ENCODE measurements at places on chromosomes 5 and 9. TPM values are rescaled to one million over a fixed set of nuclear protein-coding genes. Genes with fewer than 3 reads are reported as not detected.
A peak's percentile ranks its signal among the peaks of the same experiment; 100 is the strongest.

Gene SV2C
- polyA plus RNA-seq, result not detected

DNA sequence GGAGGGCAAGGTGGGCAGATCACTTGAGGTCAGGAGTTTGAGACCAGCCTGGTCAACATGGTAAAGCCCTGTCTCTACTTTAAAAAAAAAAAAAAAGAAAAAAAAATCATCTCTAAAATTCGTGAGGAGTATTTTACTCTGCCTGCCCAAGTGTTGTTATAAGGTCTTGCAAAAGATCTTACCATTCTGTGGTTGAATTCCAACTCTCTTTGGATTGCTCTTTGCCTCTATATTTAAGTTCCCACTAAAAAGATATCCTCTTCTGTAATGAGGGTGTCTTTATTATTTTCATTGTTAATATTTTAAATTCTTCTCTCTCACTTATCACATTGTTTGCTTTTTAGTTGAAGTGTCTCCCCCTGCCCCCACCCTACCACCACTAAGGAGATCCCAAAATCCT lies 33.4 kb downstream of the CREBRF start:
- no peak for DNase-seq

Gene SOWAHA
- polyA plus RNA-seq, result not detected

- DNase-seq, result no peak
Measured at GRCh38 chr9:121645003-121645402, 6.4 kb upstream of the DAB2IP start.

Gene IFNK
- not detected for polyA plus RNA-seq

Gene CBY3
- polyA plus RNA-seq, result 0.13 TPM

Gene LCP2
- polyA plus RNA-seq, result 11.7 TPM

Gene SLCO6A1
- not detected for polyA plus RNA-seq

- DNase-seq, result no peak
Measured at GRCh38 chr9:10000669-10001068, 612.1 kb downstream of the PTPRD start.

DNA sequence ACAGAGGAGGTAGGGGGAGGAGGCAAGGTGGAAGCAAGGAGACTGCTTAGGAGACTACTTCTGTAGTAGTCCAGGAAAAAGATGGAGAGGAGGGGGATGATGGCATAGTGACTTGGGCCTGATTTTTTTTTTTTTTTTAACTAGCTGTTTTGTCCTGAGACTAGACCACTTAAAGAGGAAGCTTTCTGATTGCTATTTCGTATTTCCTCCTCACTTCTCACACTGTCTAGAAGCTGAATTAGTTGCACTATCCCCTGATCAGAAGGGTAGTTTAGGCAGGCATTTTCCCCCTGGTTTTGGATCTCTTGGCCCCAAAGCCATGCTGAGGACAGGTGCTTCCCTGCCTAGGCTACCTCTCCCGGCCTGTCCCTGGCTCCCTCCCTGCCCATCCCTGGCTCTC lies 14.9 kb downstream of the LARP1 start:
- DNase-seq, result peak; percentile 46

DNA sequence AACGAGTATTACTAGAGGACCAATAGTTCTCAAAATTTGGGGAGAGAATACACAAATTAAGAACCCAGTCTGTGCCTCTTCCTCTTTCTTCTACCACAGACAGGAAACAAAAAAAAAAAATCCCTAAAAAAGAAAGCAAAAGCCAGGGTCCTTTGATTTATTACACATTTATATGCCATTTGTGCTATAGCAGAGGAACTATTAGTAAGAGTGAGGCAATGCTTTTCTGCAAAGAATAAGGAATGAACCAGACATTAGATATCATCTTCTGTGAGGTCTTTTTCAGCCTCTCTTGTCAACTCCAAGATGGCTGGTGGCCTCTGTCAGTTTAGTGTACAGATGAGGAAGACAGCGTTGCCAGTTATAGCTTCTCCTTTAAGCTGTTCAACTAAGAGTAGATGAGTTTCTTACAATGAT lies 127.6 kb downstream of the RFX3 start:
- DNase-seq, result peak; percentile 66

Gene SLC34A1
- 0.06 TPM for polyA plus RNA-seq

DNA sequence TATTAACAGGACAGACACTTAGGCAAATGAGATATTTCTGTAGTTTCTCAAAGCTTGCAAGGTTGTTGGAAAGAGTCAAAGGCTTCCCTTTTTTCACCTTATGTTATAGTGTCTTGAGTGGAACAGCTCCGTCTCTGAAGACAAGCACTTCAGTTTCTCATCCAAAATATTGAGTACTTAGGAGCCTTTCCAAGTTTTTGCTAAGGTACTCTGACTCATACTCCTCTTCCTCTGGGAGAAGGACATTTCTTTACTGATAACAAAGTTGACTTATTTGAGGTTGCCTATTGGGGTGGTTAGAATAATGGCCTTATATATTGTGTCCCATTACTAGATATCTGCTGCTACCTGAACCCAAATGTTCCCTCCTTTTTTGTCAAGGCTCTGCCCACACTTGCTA lies 869.6 kb downstream of the MAT2B start:
- no peak for DNase-seq

Gene TXNDC8
- polyA plus RNA-seq, result not detected

- DNase-seq, result no peak
Measured at GRCh38 chr5:116942622-116943021, 368.0 kb upstream of the SEMA6A start.

- DNase-seq, result no peak
Measured at GRCh38 chr9:110788871-110789270, 120.3 kb downstream of the MUSK start.

Gene AMBP
- not detected for polyA plus RNA-seq

DNA sequence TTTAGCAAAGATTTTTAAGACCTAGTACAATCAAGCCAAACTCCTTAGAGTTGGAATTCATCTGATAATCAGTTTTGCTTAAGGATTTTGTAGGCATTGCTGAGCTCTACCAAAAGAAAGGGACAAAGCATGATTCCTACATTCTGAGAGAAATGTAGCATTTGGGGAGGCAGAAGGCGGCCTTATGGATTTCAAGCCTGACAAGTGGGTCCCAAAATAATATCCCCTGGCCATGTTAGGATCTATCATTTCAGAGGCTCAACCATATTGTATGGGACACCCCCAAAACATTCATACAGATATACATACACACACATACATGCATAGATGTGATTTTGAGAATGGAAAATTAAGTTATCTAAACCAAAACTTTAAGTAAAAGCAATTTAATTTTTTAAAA lies 257.8 kb upstream of the VLDLR start:
- no peak for DNase-seq

Gene MAP1B
- polyA plus RNA-seq, result not detected

Gene GPR21
- polyA plus RNA-seq, result not detected

Gene ITGA1
- 0.01 TPM for polyA plus RNA-seq

Gene UGT3A2
- not detected for polyA plus RNA-seq

GRCh38 chr9:116152941-116153764 lies 438 bp upstream of the PAPPA start:
- no peak for DNase-seq

Gene NAA35
- polyA plus RNA-seq, result 7.8 TPM

GRCh38 chr5:56465769-56466135 lies 232.6 kb upstream of the ANKRD55 start:
- DNase-seq, result no peak

DNA sequence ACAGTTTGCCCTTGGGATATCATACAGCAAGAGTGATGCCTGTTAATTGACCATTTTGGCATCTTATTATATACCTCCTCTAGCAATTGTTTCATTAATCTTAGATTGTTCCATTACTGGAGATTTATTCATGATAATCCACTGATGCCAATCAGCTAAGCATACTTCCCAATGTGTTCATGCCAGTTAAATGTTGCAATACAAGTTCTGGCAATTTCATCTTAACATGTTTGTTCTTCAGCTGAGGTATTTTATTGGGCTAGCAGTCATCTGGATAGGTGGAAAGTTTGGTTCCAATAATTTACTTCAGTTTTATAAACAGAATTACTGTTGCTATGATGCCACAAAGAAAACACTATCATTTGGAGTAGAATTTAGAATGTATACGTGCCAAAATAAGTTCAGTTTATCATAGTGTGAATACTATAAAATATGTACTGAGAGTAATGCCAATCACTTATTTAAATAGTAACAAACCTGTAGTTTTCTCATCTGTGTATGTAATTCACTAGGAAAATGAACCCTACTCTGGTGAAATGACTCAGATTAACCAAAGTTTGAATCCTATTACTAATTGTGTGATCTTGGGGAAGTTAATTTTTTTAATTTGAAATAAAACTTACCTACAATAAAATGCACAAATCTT lies 27.9 kb upstream of the IL31RA start:
- DNase-seq, result no peak

Gene DBH
- not detected for polyA plus RNA-seq

- no peak for DNase-seq
Measured at GRCh38 chr5:172533399-172534228, 79.3 kb upstream of the SH3PXD2B start.

GRCh38 chr5:113652161-113652560 lies 138.7 kb downstream of the YTHDC2 start:
- DNase-seq, result no peak

Gene PCDHAC1
- not detected for polyA plus RNA-seq

Gene NAIP
- 11.0 TPM for polyA plus RNA-seq

DNA sequence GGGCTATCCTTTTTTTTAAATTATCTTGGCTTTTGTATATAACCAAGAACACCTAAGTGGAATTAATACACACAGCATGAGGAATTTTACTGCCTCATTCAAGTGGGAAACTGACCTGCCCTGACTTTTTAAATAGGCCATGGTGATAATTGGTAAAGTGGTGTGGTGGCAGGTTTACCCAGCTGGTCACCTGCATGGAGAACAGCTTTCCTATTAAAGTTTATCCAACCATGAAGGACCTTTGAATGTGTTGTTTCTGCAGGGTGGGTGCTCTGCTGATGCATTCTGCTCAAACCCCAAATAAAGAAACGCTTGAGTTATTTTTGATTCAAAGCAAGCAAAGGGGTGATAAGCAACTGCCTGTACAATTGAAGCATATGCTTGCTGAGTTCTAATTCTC lies 261.0 kb upstream of the GRIN3A start:
- no peak for DNase-seq

Gene MTAP
- 9.8 TPM for polyA plus RNA-seq

GRCh38 chr9:122816163-122816867 lies 12.1 kb downstream of the PDCL start:
- DNase-seq, result peak; percentile 49

Gene GPR151
- not detected for polyA plus RNA-seq

- no peak for DNase-seq
Measured at GRCh38 chr5:22050931-22051330, 802.2 kb downstream of the CDH12 start.

DNA sequence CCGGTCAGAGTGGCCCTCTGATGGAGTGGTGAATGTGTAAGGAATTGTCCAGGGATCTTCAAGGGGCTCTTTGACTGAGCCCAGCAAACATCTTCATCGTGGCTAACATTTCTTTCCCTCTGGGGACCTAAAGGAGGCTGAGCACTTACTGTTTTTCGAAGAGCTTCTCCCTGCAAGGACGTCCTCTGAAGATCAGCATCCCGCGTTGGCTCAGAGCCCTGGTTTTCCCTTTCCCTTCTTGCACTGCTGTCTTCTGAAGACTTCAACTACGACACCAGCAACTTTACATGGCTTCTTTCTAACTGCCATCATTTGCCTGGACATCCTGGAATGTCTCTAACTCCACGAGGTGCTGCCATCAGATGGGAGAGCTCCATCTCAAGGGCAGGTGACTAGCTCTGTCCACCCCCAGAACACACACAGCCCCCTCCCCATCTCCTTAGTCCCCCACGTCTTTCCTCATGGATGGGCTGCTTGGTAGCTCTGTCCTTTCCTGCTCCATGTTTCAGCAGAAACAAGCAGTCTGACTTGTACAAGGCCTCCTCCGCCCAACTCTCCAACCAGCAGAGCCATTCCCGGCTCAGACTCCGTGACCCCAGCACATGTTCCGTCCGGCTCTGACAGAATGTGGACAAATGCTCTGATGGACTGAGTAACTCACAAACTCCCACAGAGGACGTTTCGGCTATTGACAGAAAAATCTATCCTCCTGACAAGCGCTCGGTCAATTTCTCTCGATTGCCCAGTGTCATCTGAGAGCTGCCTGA lies 17.1 kb downstream of the SHB start:
- DNase-seq, result no peak

Gene DDX4
- polyA plus RNA-seq, result 0.07 TPM

DNA sequence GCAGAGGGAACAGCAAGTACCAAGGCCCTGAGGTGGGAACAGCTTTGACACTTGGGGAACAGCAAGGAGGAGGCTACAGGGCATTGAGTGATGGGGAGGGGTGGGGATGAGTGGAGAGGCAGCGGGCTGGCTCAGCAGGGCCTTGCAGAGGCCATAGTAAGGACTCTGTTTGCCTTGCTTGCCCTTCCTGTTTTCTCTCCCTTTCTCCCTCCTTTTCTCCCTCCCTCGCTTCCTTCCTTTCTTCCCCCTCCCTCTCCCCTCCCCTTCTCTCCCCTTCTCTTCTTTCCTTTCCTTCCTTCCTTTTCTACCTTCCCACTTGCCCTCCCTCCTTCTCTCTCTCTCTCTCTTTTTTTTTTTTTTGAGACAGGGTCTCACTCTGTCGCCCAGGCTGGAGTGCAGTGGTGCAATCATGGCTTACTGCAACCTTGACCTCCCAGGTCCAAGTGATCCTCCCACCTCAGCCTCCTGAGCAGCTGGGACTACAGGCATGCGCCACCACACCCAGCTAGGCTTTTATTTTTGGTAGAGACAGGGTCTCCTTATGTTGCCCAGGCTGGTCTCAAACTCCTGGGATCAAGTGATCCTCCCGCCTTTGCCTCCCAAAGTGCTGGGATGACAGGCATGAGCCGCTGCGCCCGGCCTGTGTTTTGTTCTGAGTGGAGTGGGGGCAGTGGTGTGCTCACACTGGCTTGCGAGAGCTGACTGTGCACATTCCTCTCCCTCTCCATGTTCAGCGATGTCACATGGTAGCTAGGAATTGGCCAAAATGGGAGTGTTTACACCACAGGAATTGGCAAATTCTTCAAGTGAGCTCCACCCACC lies 17.1 kb downstream of the IER5L start:
- no peak for DNase-seq

DNA sequence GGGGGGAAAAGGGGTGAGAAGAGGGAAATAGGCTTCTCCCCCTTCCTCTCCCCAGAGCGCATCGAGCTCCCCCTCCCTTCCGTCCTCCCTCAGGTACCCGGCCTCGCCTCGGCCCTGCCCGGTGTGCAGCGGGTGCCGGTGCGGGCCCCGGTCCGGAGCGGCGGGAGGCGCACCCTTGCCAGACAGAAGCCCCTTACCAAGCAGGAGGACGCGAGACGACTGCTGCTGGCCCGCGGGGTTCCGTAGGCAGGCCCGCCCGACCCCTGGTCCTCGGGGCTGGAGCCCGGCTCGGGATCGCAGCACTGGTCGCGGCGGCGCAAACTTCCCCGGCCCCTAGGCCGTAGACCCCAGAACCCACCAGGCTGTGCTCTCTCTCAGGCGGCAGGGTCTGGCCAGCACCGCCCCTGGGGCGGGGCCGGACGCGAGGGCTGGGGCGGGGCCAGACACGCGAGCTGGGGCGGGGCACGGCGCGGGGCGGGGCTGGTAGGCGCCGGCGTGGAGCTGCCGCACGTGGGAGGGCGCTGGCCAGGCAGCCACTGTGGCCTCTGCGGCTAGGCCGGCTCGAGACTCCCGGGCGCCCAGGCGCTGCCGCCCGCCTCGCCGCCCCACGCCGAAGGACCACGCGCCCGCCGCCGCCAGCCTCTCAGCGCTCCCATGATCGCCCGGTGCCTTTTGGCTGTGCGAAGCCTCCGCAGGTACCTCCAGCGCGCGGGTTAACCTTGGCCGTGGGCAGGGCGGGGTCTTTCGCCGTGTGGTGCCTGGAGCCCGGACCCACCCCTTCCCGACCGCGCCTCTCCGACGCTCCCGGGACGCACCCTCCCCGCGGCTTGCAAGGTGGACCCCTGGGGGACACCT lies at the start of the genes NLN and SGTB:
Gene NLN (plus strand): TSS at position 486 of the 855 bp plus-strand sequence. CDS start 169 bp downstream, at position 655.
Gene SGTB (minus strand): TSS at position 390 of the 855 bp plus-strand sequence. CDS start 1,302 bp downstream, outside the sequence.
- DNase-seq, result peak; percentile 86

- DNase-seq, result peak; percentile 7
Measured at GRCh38 chr9:10612641-10613398, at the start of gene PTPRD. PTPRD (minus strand) TSS chr9:10613002.

Measured in B cell (primary cell).